ENCODE measurements at places on chromosomes 11 and 22.

GRCh38 chr11:17989306-17989705 lies 23.5 kb downstream of the SERGEF start:
- no peak for DNase-seq

- DNase-seq = no peak
Measured at GRCh38 chr11:105732611-105733010, 122.7 kb downstream of the GRIA4 start.

DNA sequence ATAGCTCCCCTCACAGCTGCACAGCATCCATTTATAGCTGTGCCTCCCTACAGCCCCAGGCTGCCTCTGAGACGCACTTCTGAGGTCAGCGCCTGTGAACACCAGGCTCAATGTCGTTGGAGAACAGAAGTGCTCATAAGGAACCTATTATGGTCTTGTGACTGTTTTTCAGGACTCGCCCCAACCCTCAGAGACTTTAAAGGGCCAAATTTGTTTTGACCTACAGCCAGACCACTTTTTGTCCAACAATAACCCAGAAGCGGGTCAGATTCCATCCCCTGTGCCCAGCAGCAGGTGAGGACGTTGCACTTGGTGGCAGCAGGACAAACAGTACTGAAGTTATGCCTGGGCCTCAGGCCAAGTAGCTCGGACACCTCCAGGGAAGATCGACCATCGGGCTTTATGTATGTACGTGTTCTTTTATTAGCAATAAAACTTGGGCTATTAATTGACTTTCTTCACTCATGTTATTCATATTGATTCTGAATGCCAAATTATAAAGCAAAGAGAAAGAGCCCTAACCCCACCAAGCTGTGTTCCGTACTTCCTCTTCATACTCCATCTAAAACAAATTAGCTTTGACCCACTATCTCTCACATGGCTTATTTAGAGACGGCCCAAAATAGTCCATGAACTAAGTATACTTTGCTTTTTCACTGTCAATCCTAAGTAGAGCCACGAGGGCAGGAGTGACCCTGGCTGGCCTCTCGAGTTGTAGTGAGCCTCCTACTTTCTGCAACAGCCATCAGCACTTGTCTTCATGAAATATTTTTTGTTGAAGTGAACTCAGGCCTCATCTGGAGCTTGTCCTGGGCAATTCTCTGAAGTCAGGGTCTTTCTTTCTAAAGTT lies 92.3 kb upstream of the PAX6 start:
- DNase-seq = no peak

DNA sequence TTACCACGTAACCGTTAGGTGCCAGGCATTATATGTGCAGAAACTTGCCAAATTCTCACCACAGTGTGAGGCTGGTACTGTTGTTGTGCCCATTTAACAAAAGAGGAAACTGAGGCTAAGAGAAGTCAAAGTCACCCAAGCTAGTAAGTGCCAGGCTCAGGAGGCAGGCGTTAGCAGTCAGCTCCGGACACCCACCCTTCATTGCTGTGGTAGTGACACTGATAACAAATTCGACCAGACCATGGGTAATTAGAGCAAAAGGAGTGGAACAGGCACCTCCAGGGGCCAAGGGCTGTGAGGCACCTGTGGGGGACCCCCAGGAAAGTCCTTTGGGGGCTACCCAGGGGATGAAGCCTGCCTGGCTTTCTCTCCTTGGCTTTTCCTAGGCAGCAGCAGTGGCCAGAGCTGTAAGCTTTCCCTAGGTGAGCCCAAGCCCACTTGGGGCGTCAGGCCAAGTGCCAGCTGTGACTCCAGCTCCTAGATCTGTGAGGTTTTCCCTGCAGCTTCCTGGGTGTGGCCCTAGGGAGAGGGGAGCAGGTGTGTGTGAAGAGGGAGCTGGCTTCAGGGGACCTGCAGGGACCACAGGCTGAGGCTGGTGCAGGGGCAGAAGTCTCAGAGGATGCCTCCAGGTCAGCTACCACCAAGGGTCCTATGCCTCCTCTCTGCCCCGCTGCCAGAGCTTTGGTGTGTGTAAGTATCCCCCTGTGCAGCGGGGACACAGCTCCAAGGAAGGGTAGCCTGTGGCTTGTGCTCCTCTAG lies 19.7 kb upstream of the ALX4 start:
- no peak for DNase-seq

GRCh38 chr22:50209893-50210292 lies 9.1 kb downstream of the SELENOO start:
- DNase-seq = peak; percentile 33
